ENCODE measurements at places on chromosomes 7 and 10. TPM values are rescaled to one million over a fixed set of nuclear protein-coding genes. Genes with fewer than 3 reads are reported as not detected.

Gene AKR1C8
- not detected for polyA plus RNA-seq

Gene SUN3
- polyA plus RNA-seq = not detected

Gene ATRNL1
- polyA plus RNA-seq = not detected

Gene RBM20
- not detected for polyA plus RNA-seq

Gene CHST3
- 10.4 TPM for polyA plus RNA-seq

Gene TMEM130
- polyA plus RNA-seq = 0.40 TPM

Gene NCF1
- polyA plus RNA-seq = not detected

Gene CTAGE8
- polyA plus RNA-seq = not detected

Gene THSD7A
- polyA plus RNA-seq = 0.01 TPM

Gene SORCS3
- polyA plus RNA-seq = not detected

Gene ZPBP
- polyA plus RNA-seq = not detected
